ELR (cell line): ENCODE measurements at places on chromosomes 1 and 21.

- no peak for DNase-seq
Measured at GRCh38 chr1:228989992-228990827, 254.9 kb downstream of the RHOU start.

DNA sequence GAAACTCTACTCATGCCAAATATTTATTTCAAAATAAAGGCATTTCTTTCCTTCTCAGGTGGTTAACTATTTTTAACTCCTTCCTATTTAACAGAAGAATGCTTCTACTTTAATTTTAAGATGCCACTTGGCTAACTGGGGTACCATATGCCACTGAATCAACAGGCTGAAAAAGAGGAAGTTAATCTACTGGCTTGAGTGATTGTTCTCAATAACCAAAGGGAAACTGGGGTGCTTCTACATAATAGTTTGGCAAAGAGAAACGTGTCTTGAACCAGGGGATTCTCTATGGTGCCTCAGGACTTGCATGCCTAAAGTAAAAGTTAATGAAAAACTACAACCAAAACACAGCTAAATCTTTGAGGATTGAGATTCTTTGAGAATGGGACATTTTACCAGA lies 142.6 kb downstream of the DENND1B start:
- DNase-seq: no peak

DNA sequence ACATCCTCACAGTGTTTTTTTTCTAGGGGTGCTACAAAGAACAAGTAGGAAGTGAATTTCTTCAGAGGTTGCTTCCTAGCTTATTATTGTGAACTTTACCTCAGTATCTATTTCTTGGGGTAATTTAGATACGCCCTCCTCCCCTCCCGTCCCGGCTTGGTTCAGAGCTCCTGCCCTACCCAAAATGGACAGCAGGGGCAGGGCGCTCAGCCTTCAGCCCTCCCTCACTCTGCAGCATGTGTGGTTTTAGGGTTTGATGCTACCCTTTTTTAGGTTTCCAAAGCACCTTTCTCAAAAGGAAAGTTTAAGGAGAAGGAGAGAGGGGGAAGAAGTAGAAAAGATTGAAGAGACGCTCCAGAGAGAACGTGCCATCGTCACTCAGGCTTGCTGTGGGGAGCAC lies 16.9 kb upstream of the POGK start:
- DNase-seq: no peak

GRCh38 chr1:223123011-223123610 lies 19.9 kb downstream of the TLR5 start:
- DNase-seq: no peak

GRCh38 chr21:28308516-28308915 lies 684.2 kb downstream of the LTN1 start:
- DNase-seq: peak; percentile 74

DNA sequence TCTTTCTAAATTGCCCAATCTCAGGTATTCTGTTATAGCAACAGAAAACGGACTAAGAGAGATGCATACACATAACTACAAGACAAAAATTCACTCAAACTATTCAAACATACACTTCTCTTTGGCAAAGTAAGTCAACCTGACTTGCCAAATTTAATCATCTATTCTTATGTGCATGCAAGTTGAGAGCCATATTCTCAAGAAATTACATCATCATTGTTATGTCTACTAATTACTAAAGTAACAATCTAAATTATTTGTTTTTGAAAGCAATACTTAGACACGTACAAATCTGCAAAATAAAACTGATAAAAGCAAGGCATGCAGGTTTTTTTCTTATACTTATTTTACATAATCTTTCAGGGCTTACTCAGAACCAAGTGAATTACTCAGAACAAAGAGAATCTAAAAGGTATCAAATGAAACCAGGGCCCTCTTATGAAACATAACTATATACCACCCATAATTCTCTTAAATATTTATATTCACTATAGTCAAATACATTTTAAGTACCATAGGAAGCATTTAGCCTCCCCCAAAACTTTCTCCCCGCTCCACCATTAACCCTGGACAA lies 62.3 kb downstream of the HLCS start:
- no peak for DNase-seq

GRCh38 chr1:242245255-242245654 lies 246.4 kb upstream of the MAP1LC3C start:
- no peak for DNase-seq

- no peak for DNase-seq
Measured at GRCh38 chr21:35801391-35801790, 258.9 kb downstream of the SETD4 start.

DNA sequence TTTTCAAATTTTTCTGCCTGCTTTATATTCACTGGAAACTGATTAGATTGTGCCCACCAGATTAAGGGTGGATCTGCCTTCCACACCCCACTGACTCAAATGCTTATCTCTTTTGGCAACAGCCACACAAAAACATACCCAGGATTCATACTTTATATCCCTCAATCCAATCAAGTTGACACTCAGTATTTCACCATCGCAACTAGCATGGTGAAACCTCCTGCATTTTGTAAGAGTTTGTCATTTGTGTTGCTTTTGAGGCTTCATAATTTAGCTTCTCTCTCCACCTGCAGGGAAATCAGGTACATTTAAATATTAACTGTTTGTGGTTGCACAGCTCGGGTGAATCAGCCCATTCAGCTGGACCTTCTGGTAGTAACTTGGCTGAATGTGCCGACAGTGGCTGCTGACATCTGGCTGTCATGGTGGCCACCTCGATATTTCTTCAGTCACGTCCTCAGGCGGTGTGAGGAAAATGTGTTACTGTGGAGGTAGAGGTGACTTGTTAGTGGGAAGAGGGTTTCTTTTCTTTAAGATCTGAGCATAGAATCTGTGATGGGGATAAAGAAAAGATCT lies 224.0 kb downstream of the PTBP2 start:
- DNase-seq: no peak

DNA sequence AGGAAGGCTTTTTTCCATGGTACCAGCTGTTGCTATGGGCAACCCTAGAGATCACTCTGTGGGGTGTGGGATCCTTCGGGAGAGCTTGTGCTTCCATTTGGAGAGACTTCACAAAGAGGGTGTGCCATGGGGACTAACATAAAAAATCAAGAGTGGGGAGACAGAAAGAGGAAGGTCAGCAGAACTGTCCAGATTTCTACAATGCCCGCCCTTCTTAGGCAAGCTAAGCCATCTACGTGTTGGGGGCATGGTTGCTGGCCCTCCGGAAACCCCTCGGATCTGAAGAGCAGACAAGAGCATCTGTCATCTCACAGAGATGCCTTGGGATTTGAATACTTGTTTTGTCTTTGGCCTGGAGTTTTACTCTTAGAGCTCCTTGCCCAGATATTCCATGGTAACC lies 83.9 kb upstream of the ZNF648 start:
- no peak for DNase-seq

- DNase-seq: peak; percentile 93
Measured at GRCh38 chr1:151989211-151989862, 4.3 kb downstream of the S100A10 start.

DNA sequence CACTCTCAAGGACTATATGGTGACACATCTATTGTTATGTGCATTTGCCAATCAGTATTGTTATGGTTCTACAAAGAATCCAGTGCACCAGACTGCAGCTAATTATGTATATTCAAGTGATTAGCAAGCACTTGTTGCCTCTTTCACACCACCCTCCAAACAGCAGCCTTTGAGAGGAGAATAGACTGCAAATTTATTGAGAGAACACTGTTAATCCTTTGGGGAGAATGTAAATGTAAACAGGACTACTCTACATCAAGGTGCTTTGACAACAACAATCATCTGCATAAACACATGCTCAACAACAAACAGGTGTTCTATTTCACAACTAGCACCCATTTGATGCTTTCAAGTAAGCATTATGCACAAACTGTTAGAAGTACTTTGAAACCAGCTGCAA lies 117.4 kb downstream of the AKT3 start:
- DNase-seq: no peak

GRCh38 chr1:11735531-11735853 lies 444 bp upstream of the AGTRAP start:
- DNase-seq: no peak

DNA sequence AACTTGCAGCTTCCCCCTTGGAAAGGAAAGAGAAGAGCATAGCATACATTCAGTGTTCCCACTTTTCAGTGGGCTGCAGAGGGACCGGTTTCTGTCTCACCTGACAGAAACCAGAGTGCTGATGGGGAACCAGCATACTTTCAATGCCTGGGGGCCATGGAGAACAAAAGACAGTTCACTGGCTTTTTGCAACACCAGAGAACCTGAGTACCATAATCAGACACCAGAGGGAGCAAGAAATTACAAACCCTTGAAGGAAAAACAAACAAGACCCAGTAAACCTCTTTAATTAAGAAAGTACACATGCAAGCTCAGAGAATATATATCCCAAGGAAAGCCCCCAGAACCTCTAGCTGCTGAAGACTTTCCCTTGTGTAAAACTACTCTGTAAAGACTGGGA lies 51.1 kb downstream of the CSMD2 start:
- DNase-seq: peak; percentile 11

DNA sequence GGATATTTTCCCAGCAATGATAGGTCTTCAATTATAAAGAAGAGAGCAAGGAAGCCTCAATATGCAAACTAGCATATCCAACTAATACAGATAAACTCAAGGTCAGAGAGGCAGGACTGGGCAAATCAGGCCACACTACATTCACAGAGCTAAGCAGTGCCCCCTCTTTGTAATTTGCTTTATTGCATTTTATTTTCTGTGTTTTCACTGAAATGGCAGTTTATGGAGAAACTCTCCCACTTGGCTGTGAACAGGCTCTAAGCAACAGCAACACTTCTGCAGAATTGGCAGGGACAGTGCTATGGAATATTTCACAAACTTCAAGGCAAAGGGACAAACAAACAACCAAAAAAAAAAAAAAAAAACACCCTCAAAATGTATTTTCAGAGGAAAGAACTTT lies 93.4 kb upstream of the SOD1 start:
- no peak for DNase-seq

- DNase-seq: no peak
Measured at GRCh38 chr1:48681476-48682305, 95.0 kb downstream of the BEND5 start.
